ENCODE measurements at places on chromosomes 6 and 20.

DNA sequence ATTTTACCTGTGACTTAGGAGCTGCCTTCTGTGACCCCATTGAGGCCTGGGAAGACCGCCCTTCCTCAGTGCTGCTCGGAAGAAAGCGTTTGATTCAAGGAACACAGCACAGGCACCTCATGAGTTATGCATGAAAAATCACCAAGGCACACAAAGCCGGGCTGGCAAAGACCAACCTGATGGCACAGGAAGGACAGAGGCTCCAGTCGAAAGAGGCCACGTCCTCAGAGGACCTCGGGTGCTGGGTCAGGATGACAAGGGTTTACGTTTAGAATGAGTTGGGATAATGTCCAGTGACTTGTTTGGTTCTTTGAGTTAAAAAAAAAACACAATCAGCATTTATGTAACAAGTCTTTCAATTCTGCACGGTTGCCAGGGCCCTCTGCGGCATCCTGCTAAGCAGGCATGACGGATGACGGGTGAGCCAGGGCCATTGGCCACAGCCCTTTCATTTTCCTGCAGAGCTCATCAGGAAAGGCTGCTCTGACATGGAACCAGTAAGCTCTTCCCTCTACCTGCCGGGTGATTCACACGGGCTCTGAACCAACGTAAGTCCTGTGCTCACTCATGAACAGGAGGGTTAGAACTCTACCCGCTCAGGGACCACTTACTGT lies 112.8 kb downstream of the DACT2 start:
- no peak for DNase-seq

GRCh38 chr6:16132909-16133308 lies 4.0 kb downstream of the MYLIP start:
- DNase-seq = no peak

- no peak for DNase-seq
These were observed 555.3 kb upstream of the MAP3K7 start for GRCh38 chr6:91142154-91142553.

DNA sequence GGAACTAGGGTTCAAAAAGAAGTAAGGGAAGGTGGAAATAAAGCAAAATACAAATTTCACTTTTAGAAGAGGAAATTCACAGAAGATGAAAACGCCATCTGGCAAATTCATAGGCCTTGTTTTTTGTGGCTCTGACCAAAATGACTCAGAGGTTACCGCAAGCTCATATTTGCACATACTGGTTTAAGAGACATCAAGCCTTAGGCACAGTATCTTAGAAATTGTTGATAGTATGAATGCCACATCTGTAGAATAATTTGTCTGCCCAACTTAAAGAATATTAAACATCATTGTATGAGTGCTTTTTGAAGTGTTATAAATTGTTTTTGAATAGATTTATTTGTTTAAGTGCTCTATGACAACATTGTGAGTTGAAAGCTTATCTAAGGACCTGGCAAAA lies 10.6 kb downstream of the TAAR1 start:
- DNase-seq = no peak

DNA sequence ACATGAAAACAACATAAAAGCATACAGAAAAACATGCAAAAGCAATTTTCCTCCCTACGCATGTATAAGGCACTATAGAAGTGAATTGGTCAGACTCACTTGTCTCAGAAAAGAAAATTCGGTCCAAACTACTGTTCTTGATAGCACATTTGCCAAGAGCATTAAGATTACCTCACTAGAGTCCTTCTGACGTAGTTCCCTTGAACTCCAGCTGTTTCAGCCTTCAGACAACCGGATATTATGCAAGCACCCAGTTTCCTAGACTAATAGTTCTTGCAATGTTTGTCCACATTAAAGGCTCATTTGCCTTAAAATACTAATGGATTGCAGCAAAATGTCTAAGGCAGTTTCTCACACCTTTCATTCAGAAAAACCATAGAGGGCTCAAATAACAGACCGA lies 2.5 kb upstream of the CASS4 start:
- DNase-seq = no peak

- no peak for DNase-seq
These were observed 18.4 kb upstream of the IFNGR1 start for GRCh38 chr6:137237413-137238170.

DNA sequence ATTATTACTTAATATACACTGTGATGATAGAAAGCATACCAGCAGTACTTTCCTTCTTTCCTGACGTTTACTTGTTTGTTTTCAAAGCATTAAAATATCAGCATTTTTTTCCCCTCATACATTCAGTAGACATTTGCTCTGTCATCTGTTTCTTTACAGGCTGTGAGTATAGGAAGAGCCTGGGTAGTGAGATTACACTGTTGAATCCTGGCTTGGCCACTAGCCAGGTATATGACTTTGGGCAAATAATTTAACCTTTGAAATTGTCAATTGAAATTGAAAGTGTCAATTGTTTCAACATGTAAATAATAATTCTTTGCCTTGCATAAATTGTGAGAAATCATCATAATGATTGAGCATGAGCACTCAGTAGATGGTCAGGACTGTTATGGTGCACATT lies 336.2 kb downstream of the CDKAL1 start:
- no peak for DNase-seq

GRCh38 chr6:112227992-112228391 lies 26.4 kb downstream of the LAMA4 start:
- DNase-seq = no peak

- DNase-seq = no peak
These were observed 60.7 kb upstream of the LAMA2 start for GRCh38 chr6:128822271-128822670.

DNA sequence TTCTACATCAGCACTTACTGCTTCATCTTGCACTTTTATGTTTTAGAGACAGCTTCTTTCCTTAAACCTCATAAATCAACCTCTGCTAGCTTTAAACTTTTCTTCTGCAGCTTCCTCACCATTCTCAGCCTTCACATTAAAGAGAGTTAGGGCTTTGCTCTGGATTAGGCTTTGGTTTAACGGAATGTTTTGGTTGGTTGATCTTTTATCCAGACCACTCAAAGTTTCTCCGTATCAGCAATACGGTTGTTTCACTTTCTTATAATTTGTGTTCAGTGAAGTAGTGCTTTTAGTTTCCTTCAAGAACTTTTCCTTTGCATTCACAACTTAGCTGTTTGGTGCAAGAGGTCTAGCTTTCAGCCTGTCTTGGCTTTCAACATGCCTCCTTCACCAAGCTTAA lies 40.4 kb downstream of the DNAAF9 start:
- no peak for DNase-seq

Data from stimulated activated CD8-positive, alpha-beta memory T cell treated with anti-CD3 and anti-CD28 coated beads, Interleukin-7, amount 100 ng/mL, for 1 hour (primary cell).